ENCODE measurements at places on chromosomes 5 and 9. TPM values are rescaled to one million over a fixed set of nuclear protein-coding genes. Genes with fewer than 3 reads are reported as not detected.

- no peaks in the 10 kb centered on the region for H3K27me3 ChIP-seq
- H3K4me3 ChIP-seq = no peak overlapping the region
- H3K27ac ChIP-seq = no peak overlapping the region
Observed at GRCh38 chr5:87048156-87048555, 219.5 kb upstream of the RASA1 start.

DNA sequence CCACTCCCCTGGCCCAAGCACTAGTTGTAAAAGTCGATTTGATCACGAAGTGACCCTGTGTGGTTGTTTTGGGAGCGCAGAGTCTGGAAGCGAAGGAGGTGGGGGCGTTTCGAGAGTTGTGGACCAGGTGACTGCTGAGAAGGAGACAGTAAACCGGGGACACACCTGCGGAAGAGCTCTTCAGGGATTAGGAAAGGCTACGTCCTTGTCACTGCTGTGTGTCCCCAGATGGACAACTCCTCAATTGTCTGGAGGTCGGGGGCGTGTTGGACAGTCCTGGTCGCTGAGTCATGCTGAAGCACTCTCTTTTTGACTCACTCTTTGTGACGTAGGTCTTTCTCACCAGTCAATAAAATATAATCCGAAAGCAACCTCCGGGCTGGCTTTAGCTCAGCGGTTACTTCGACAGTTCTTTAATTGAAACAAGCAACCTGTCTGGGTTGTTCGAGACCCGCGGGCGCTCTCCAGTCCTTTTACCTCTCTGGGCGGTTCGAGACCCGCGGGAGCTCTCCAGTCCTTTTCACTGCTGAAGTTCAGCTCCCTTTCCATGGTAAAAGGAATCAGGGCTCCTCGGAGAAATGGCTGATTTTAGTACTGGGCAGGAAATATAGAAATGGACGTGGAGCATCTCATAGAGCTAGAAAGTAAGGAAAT, 10.8 kb downstream of the ZMAT2 start:
- H3K4me3 ChIP-seq = peak overlapping the region; percentile 51
- peaks cover 4% of the 10 kb centered on the region for H3K36me3 ChIP-seq
- H3K4me1 ChIP-seq = no peaks in the 10 kb centered on the region
- H3K27ac ChIP-seq = no peak overlapping the region

DNA sequence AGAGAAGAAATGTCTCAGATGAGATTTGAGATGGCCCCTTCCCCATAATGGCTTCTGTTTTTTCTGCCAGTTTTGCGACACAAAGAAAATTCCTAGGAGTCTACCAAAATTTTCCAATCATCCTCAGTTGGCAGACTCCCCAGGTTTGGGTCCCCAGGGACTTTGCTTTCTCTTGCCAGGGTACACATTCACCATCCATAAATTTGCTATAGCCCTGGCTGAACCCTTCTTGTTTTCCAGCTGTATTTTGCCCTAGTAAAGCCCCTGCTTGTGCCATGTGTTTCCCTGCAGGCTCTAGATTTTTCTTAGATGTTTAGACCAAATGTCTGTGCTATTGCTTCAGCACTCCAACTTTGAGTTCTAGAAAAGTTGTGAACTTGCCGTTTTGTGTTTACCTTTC, 283.2 kb downstream of the ANXA1 start:
- DNase-seq = no peak
- H3K4me1 ChIP-seq = peaks cover 10% of the 10 kb centered on the region
- H3K36me3 ChIP-seq = no peaks in the 10 kb centered on the region

DNA sequence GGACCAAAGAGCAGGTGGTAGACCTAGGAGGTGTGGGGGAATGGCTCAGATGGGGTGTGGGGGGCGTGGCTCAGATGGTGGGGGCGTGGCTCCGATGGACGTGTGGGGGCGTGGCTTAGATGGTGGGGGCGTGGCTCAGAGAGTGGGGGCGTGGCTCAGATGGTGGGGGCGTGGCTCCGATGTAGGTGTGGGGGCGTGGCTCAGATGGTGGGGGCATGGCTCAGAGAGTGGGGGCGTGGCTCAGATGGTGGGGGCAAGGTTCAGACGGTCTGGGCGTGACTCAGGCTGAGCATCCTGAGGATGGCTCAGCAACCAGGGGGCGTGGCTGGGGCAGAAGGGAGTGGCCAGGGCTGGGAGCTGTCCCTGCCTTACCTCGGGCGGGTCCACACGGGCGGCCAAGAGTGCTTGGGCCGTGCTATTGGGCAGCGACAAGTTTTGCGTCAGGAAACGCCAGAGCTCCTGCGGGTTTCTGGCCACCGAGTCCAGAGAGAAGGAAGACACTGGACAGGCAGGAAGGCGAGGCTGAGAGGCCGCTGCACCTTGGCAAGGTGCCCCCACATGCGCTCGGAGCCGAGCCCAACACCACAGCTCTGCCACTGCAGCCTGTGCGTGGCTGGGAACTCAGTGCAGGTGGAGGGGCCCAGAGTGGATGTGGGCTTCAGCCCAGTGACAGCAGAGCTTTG, 5.9 kb downstream of the ABCA2 start:
- no peak overlapping the region for H3K4me3 ChIP-seq
- DNase-seq = peak; percentile 78

GRCh38 chr9:131743501-131743900, 3.6 kb upstream of the RAPGEF1 start:
- DNase-seq = no peak
- no peaks in the 10 kb centered on the region for H3K36me3 ChIP-seq
- no peak overlapping the region for H3K27ac ChIP-seq
- peaks cover 4% of the 10 kb centered on the region for H3K4me1 ChIP-seq
- H3K27me3 ChIP-seq = no peaks in the 10 kb centered on the region

GRCh38 chr5:139709582-139710318, 61.6 kb downstream of the CXXC5 start:
- H3K27ac ChIP-seq = no peak overlapping the region
- no peak for DNase-seq
- peaks cover 43% of the 10 kb centered on the region for H3K4me1 ChIP-seq

- H3K27me3 ChIP-seq = no peaks in the 10 kb centered on the region
- H3K4me1 ChIP-seq = no peaks in the 10 kb centered on the region
- DNase-seq = no peak
Observed at GRCh38 chr5:32426440-32427151, 17.9 kb downstream of the ZFR start.

GRCh38 chr9:94811074-94811473, 84.6 kb downstream of the AOPEP start:
- no peaks in the 10 kb centered on the region for H3K36me3 ChIP-seq
- no peak for DNase-seq
- H3K27me3 ChIP-seq = no peaks in the 10 kb centered on the region
- no peak overlapping the region for H3K4me3 ChIP-seq
- no peak overlapping the region for H3K27ac ChIP-seq

GRCh38 chr9:28762167-28762566, 1188.9 kb upstream of the C9orf72 start:
- no peaks in the 10 kb centered on the region for H3K27me3 ChIP-seq
- H3K4me1 ChIP-seq = peaks cover 11% of the 10 kb centered on the region
- H3K27ac ChIP-seq = no peak overlapping the region
- no peaks in the 10 kb centered on the region for H3K36me3 ChIP-seq
- no peak for DNase-seq
- H3K4me3 ChIP-seq = no peak overlapping the region

The ADRA1B gene
- 0.59 TPM for total RNA-seq

The PAX5 gene
- total RNA-seq = not detected

The F12 gene
- 2.0 TPM for total RNA-seq

The CDC25C gene
- total RNA-seq = 45.8 TPM

The ADAMTSL1 gene
- 2.7 TPM for total RNA-seq

The NIPAL4 gene
- not detected for total RNA-seq

The TLE1 gene
- total RNA-seq = 54.7 TPM

The RGMB gene
- total RNA-seq = 33.8 TPM

All from neural progenitor cell (in vitro differentiated cells).